ENCODE measurements at places on chromosomes 5 and 9.

DNA sequence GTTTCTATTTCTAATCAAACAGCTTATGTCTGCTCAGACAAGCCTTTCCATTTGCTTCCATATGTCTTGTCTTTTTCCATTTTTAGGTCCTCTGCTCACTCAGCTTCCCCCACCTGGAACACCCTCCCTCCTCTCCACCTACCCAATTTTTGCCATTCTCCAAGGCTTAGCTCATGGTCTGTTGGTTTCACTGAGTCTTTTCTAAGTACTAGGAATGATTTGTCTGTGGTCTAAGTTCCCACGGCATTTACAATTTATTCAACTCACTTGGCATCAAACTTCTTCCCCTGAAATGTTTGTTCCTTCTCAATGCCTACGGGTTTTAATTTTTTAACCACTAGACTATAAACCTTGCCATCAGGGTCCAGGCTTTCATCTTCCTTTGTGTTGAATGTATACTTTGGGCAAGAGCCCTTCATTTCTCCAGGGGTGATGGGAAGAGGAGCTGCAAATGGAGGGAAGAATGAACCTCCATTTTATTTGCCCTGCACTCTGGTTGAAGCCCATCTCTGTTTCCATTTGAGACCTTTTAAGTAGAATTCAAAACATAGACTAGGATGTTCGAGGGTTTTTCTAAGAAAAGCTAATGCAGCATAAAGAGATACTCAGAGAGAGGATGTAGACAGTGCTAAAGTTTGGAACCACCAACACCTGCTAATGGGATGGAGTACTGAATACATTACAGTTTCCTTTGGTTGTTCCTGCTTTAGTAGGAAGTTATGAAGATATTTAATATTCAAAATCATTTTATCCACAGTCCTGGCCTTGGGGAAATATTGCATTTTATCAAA is 104.0 kb downstream of the PTTG1 start:
- DNase-seq = no peak

- DNase-seq = no peak
Observed at GRCh38 chr5:143304836-143305475, 98.5 kb downstream of the NR3C1 start.

DNA sequence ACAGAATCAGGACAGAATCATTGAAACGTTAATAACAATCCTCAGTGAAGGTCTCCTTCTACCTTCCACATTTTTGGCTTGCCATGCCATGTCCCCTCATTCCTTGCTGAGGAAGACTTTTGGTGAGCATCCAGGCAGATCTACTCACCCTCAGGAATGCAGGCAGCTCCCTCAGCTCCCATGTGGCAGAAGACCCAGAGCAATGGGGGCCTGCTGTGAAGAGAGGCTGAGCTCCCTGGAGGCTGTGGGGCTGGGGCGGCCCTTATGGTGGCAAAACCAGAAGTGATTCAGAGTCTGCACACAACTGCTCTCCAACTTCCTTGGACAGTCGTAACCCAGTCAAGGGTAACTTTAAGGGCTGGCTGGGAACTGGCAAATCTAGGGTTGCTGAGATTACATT is 247.2 kb upstream of the EFNA5 start:
- DNase-seq = no peak

- no peak for DNase-seq
Observed at GRCh38 chr9:114472765-114473446, 32.4 kb downstream of the WHRN start.

GRCh38 chr5:6700685-6701355 is 12.4 kb upstream of the TENT4A start:
- no peak for DNase-seq

GRCh38 chr5:151132963-151133362 is 24.6 kb downstream of the ANXA6 start:
- no peak for DNase-seq

- DNase-seq = no peak
Observed at GRCh38 chr5:143428738-143429420, 25.4 kb upstream of the NR3C1 start.

DNA sequence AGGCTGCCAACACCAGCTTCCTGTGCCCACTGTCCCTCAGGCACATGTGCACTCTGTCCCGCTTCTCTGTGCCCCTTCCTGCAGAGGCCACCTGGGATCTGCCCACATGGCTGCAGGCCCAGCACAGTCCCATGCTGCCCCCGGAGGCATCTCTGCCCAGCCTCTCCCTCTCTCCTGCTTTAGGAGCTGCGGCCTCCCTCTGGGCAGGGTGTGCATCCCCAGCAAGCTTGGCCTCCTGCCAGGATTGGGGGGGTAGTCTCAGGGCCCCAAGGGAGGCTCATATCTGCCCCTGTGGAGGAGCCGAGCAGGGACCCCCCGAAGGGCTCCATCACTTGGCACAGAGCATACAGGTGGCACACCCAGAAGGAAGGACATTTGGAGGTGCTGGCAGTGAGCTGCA is 24.8 kb downstream of the FLT4 start:
- no peak for DNase-seq

DNA sequence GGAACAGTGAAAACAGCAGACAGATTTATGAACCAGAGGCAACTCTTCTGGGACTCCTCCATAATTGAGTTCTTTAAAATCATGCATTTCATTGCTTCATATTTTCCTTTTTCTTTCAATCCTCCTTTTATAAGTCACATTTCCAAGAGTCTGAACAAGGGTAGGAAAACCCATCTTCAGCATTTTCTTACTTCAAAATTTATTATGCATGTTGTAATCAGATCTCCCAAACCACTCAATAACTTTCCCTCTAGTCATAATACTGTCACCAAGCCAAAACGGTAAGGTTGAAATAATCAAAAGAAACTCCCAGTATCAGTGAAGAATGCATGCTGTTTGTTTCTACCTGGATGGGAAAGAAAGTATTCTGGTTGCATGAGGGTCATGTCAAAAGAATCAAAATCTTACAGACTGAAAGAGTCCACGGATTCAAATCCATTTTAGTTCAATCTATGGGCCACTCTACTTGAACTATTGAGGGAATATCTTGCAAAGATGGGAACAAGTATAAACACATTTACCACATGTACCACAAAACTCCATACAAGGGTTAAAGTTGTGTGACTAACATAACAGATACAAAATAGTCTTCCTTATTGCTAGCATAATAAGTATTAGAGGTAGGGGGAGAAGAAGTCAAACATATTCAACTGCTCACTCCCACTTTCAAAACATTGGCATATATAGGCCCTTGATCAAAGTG is 797.3 kb downstream of the MAT2B start:
- no peak for DNase-seq

GRCh38 chr5:36590513-36591286 is 15.7 kb upstream of the SLC1A3 start:
- DNase-seq = no peak

DNA sequence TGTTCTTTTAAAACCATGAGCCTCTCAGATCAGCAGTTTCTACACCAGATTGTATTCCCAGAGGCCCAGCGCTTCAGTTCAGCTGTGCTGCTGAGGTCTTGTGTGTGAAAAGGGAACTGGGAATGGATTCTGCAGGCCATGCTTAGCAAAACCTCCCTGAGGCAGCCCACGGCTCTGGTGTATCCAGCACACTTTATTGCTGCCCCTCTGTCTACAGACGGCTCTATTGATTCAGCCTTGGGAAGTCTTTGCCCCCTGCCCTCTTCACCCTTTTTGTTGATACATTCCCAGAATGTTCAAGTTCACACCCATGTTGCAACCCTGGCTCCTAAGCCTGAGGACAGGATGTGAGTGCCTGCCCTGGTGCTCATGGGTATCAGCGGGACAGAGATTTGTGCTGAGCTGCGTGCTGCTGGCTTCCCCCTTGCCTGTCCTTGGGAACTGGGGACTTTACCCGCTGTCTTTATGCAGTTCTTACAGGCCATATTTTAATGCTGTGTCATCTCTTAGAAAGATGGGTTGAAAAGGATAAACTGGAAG is 37.3 kb downstream of the ARHGAP26 start:
- no peak for DNase-seq

DNA sequence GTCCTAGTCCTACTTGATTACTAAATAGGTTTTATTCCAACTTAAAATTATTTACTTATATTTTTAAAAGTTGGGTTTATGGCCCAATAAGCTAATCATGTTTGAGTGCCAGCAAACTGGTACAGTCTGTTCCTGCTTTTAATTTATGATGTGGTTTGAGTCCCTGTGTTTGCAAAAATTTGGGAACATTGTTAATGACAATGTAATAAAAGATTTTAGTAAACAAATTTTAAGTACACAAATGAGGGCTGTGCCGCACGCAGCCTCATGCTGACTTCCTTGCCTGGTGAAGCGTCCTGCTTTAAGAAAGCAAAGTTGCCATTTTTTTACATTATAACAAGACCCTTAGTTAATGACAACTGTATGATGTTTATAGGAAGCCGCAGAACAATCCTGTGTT is 96.8 kb upstream of the MAP1B start:
- no peak for DNase-seq

DNA sequence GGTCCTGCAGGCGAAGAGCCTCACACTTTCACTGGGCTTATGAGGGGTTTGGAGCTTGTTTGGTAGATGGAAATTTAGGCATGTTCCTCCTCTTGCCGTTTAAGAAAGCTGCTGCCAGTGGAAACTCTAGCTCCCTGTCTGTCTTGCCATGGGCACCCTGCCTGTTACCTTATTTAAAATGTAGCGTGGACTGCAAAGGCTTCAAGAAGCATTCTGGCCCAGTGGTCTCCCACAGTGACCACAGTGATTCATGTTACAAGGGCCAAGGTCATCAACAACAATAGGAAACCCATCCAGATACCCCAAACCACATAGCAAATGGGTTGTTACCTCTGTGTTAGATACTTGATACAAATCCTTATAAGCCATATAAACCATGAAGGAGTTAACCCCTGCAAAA is 96.6 kb downstream of the DPYSL3 start:
- no peak for DNase-seq

DNA sequence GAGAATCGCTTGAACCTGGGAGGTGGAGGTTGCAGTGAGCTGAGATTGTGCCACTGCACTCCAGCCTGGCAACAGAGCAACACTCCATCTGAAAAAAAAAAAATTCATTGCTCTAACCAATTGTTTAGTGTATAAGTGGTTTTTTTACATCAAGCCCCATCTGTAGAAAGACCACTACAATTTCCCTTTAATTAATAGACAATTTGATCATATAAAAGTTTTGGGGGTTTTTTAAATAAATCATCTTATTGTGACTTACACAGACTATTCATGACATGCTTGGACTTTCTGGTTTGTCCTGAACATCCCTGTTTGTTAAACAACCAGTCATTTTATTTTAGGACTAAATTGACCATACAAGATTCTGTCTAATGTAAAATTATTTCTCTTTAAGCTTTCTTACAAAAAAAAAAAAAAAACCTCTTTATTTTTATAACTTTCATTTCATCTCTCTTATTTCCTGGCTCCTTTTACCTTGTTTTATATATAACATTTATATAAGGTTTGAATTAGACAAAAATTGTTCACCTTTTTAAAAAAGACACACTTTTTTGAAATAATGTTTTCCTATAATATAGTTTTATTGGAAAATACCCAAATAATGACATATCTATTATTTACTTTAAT is 9.8 kb upstream of the FANCC start:
- DNase-seq = no peak

DNA sequence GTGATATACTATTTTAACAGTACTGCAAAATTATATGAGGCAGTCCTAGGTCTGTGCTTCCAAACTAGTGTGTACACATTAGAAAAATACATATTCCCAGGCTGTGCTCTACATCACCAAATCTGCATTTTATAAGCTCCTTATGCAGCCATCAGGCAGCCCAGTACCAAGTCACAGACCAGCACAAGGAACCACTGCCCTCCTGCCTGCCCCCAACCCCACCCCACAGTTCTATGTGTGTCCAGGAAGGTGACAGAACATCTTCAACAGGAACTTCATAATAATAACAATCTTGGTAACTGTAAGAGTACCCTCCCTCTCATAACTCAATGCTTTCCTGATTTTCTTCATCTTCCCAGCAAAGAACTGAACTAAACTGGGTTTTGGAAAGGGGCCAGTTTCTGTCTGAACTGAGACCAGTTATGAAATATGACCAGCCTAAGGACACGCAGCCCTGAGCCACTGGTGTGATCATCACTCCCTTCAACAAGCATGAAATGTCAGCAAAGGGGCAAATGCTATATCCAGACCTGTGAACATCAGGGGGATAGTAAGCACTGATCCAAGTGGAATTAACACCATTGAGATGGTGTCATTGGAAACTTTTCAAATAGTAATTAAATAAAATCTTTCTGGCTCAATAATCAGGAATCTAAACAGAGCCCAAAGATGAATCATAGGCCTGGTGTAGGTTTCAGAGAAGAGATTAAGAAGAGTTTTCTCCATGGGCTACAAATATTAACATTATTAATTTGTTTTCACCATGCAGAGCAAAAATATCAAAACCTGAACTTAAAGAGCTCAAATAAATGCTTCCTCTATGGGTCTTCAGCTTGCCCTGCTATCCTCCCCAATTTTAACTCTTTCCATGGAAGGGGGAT is 82.1 kb downstream of the DPYSL3 start:
- DNase-seq = no peak

GRCh38 chr5:178996156-178996555 is 1.0 kb upstream of the GRM6 start:
- no peak for DNase-seq

DNA sequence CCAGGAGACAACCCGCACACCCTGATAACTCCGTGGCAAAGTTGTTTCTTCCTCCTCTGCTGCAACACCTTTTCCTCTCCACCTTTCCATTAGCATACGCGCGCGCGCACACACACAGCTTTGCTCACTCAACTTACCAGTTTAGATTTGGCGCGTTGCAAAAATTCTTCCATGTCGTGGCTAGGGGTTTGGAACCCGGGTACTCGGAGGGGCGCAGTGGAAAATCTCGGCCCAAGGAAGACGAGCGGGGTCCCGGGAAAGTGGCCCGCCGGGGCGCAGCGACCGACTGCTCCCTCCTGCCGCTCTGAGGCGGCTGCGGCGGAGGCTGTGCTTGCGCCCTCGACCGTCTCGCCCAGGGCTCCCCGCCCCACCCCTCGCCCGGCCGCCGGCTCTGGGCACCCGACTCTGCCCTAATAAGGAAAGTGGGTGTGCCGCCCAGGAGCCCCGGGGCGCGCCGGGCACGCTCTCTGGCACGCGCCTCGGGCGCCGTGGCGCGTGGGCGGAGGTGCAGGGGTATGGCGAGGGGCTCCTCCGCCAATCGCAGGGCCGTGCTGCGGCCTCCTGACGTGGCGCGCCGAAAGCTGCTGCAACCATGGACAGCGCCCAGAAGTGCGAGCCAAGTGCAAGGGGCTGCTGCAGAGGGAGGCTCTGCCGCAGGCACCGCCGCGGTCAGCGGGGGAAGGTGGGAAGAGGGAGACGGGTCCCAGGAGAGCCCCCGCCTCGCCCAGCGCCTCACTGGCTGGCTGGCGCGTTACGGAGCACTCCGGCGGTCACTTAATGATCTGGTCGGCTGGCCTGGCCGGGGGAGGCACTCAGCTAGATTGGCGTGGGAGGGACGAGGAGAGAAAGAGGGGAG is at the start of gene PRUNE2:
PRUNE2 (minus strand) TSS at position 324 of the 856 bp plus-strand sequence; CDS start at position 173, 151 bp downstream.
- no peak for DNase-seq

GRCh38 chr9:90300611-90301276 is 341.9 kb downstream of the DIRAS2 start:
- DNase-seq = no peak

DNA sequence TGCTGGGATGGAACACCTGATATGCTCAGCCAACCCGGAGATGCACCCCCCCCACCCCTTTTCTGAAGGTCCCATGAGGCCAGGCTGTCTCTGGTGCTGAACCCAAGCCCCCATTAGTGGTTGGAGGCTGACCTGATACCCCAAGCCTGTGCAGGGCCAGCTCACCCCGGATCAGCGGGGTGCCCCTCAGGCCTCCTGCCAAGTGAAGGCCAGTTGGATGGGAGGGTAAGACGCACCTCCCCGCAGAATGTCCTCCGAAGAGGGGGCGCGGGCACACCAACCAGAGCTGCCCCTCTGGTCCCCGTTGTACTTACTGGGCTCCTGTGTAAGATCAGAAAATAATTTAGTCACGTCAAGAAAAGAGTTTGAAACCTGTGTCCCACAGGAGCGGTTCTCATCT is 76.8 kb upstream of the OTULINL start:
- DNase-seq = no peak
